ENCODE measurements at places on chromosomes 5 and 9.

- no peak for DNase-seq
Measured at GRCh38 chr9:79807971-79808370, 236.2 kb downstream of the TLE4 start.

DNA sequence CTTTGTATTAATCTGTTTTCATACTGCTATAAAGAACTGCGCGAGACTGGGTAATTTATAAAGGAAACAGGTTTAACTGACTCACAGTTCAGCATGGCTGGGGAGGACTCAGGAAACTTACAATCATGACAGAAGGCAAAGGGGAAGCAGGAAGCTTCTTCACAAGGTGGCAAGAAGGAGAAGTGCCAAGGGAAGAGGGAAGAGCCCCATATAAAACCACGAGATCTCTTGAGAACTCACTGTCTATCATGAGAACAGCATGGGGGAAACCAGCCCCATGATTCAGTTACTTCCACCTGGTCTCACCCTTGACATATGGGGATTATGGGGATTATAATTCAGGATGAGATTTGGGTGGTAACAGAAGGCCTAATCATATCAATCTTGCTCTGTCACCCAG, 60.9 kb upstream of the CHD1 start:
- no peak for DNase-seq

DNA sequence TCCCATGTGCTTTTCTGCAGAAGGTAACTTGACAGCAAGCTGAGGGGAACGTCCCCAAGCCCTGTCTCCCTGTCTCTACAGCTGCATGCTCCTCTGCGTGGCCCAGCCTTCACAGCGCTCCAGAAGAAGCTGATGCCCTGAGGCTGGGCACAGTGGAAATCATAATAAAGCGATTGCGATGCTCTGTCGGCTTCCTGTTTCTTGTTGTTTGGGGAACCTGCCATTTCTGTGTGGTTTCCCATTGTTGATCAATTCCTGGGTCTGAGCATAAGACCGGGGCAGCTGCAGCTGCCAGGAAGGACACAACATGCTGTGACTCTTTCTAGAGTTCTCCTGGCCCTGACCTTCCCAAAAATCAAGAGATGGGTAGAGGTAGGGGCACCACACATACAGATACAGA, 7.2 kb upstream of the DNAJB5 start:
- no peak for DNase-seq

- no peak for DNase-seq
Measured at GRCh38 chr5:64615895-64616294, 74.4 kb upstream of the SHISAL2B start.

DNA sequence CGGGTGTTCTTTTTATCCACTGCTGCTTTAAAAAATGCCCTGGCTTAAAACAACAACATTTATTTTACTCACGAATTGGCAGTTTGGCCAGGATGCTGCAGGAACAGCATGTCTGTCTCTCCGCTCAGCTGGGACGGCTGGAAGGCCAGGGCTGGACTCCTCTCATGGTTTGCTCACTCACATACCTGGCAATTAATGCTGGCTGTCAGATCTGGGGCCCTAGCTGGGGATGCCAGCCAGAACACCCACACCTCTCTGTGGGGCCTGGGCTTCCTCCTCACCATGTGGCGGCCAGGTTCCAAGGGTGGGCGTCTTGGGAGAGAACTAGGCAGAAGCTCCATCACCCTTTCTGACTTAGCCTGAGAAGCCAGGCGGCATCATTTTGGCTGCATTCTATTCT, 189.1 kb upstream of the IL12B start:
- DNase-seq: no peak

GRCh38 chr9:113674436-113674835, 201.7 kb upstream of the ZNF618 start:
- no peak for DNase-seq

DNA sequence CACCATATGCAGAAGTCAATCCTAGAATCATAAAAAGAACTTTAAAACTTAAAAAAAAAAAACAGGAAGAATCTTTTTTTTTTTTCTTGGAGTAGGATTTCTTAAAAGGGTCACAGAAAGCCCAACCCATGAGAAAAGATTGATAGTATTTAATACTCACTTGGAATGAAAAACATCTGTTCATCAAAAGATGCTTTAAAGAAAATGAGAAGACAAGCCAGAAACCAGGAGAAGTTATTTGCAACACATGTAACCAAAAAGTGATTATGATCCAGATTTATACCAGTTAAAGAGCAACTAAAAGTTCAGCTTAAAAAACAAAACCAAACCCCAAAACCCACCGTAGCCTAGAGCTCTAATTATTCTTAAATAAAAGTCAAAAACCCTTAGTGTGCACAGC, 69.3 kb downstream of the TLE4 start:
- no peak for DNase-seq

DNA sequence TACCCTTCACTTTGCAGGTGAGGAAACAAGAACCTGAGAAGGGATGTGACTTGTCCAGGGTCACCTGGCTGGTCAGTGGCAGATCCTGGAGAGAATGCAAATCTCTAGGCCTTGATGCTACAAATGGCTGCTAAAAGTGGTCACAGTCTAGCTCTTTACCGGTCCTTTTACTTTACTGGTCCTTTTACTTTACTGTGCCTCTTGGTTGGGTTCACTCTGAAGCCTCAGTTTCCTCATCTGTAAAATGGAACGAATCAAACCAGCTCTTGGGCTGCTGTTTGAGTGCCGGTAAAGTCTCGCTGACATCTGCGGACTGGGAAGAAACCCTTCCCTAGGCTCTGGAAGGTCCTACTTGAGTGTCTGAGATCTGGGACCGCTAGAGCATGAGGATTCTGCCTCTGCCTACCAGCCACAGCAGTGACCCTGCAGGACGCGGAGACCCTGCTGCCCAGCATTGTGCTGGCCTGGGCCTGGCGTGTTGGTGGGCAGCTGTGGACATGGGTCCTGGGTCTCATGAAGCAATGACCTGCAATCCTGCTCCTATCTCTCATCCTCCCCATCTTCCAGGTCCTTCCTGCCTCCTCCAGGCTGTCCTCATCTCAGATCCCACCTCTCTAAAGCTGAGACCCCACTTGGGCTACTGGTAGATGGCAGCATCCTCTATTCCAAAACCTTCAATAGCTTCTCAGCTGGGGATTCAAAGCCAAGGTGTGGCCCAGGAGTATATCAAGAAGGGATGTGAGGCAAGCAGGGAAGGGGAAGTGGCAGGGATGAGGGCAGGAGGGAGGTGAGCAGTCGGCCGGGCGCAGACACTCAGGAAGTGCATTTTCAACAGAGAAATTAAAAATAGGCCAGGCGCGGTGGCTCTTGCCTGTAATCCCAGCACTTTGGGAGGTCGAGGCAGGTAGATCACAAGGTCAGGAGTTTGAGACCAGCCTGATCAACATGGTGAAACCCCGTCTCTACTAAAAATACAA, 13.3 kb downstream of the CORO2A start:
- DNase-seq: no peak

DNA sequence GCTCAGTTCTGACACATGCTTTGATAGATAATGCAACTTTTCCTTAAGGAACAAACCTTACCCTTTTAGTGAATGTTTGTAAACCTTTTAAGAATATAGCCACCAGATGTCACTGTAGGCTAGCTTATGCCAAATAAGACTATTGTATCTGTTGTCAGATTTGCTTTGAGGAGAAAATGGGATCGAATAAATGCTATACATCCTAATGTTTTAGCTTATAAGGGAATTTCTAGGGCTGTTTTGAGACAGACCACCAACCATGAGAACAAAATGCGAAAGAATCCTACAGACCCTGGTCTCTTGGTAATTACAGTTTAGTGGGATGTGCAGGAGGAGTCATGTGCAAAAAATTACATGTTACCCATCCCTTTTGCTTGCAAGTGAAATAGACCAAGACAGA, 127.6 kb upstream of the NMUR2 start:
- no peak for DNase-seq

GRCh38 chr5:168659286-168659847, 80.2 kb upstream of the PANK3 start:
- DNase-seq: no peak

- no peak for DNase-seq
Measured at GRCh38 chr5:80989883-80990282, 29.7 kb downstream of the RASGRF2 start.
